ENCODE measurements at places on chromosomes 1 and 21.

DNA sequence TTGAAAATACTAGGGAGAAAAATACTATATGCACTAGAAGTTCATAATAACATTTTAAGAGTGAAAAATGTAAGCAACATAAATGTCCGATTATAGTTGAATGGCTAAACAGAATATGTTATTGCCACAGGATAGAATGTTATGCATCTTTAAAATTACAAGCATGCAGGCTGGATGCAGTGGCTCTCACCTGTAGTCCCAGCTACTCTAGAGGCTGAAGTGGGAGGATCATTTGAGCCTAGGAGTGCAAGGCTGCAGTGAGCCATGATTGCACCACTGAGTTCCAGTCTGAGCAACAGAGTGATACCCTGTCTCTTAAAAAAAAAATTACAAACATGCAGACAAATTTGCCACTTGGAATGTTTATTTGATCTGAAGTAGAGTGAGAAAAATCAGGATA lies 3.0 kb upstream of the BATF3 start:
- DNase-seq: no peak

GRCh38 chr1:247209396-247209795 lies 37.6 kb upstream of the ZNF124 start:
- no peak for DNase-seq

DNA sequence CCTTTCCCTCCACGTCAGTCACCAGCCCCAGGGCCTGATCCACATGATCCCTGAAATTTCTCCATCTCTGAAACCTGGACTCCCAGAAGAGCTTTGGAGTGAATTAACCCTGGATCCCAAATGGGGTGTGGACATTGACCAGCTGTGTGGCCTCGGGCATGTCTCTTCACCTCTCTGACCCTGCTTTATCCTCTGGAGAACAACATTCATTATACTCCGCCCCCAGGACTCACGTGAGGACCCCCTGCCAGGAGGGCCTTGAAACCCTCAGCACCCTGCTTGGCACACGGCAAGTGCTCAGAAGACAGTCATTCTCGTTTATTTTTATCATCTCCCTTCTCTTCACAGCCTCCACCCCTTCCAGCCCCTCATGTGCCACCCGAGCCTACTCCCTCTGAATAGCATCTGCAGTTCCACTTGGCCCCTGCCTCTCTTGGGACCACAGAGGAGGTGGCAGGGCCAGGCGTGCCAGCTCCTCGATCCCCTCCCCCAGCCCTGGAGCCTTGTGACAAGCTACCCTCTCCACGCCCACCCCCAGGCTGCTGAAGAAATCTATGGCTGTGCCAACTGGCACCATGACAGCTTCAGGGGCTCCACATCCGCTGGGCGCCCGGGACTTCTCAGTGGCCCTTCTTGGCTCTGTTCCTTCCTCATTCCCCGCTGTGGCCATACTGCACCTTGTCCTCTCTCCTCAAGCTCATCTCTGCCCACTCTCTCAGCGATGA lies 18.0 kb downstream of the ADGRB2 start:
- no peak for DNase-seq

- DNase-seq: no peak
Measured at GRCh38 chr1:156733989-156734584, 5.5 kb upstream of the ISG20L2 start.

- no peak for DNase-seq
Measured at GRCh38 chr1:51570063-51570710, 46.7 kb upstream of the OSBPL9 start.

GRCh38 chr1:5986018-5986417 lies 6.2 kb downstream of the NPHP4 start:
- no peak for DNase-seq

DNA sequence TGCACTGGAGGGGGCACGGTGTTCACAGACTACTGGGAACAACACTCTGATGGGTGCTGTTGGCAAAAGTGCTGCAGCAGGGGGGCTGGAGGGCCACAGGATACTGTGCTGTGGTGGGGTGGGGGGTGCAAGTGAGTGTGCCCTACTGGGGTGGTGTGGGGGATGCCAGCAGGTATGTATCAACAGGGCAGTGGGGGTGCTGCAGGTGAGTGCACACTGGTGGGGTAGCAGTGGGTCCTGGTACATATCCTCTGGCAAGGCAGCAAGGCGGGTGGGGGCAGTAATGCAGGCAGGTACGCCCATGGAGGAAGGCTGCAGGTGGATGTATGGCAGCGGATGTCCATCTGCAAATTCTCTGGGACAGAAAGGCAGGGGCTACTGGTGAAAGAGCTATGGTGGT lies 48.8 kb upstream of the CD53 start:
- no peak for DNase-seq

DNA sequence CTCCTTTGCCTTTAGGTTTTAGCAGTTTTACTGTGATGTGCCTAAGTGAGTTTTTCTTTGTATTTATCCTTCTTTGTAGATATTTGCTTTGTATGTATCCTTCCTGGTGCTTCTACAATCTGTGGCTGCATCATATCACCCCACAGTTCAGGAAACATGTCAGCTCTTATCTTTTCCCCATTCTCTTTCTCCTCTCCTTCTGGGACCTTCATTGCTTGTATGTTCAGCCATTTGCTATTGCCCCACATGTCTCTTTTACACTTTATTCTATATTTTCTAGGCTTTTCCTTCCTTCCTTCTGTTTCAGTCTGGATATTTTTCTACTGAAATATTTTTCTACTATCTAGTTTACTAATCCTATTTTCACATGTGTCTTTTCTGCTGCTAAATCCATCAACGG lies 14.9 kb downstream of the KNCN start:
- no peak for DNase-seq

GRCh38 chr1:112852276-112852675 lies 103.7 kb downstream of the SLC16A1 start:
- no peak for DNase-seq

GRCh38 chr1:232017057-232017456 lies 390.5 kb downstream of the DISC1 start:
- no peak for DNase-seq

DNA sequence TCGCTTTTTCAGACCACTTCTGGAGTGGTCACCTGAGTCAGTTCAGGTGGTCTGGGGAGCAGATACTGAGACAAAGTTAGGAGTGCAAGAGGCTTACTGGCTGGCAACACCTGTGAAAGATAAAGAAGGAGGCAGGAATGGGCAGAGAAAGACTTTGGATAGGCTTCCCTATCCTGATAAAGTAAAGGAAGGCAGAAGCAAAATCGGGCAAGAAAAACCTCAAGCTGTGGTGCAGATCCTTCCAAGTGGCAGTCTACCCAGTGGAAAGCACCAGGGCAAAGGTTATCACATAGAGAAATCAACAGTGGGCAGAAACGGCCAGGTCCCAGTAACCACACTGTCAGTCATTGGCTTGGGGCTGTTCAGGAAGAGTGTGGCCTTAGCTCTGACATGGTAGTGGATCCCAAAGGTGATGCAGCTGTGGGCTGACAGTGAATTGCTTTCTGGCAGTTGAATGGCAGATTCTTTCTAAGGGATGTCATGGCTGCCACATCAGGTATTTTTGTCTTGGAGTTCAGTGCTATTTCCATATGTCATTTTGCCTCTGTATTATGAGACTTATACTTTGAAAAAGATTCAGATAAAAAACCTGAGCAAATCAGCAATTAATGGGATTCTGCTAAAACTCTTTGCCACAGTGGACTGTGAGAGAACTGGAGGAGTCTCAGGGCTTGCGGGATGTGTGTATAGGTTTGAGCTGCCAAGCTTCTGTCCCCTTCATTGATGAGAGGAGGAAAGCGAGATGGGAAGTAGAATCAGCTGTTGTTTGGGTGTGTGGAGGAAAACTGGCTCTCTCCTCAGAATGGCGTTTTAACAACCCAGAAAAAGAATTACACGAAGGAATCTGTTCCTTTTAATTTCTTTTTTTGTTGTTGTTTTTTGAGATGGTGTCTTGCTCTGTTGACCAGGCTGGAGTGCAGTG lies 8.1 kb upstream of the CGN start:
- no peak for DNase-seq

- DNase-seq: no peak
Measured at GRCh38 chr1:77833521-77834100, 54.2 kb downstream of the MIGA1 start.

- DNase-seq: no peak
Measured at GRCh38 chr21:35106246-35106835, 57.2 kb upstream of the RUNX1 start.

- no peak for DNase-seq
Measured at GRCh38 chr1:151729966-151730291, 8.6 kb downstream of the RIIAD1 start.

DNA sequence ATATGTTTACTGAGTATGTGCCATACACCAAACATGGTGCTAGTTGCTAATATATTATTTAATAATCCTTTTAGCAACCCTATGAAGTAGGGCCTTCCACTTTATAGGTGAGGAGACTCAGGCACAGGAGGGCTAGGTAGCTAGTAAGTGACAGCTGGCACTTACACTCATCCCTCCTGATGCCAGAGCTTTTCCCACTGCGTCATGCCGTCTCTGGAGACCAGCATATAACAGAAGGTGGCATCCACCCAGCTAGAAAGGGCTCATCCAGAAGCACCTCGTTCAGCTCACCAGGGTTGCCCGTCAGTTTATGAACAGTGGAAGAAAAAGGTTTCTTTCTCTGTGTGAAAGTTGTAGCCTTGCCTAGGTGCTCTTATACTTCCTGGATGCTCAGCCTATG lies 108.9 kb downstream of the NOS1AP start:
- DNase-seq: no peak

DNA sequence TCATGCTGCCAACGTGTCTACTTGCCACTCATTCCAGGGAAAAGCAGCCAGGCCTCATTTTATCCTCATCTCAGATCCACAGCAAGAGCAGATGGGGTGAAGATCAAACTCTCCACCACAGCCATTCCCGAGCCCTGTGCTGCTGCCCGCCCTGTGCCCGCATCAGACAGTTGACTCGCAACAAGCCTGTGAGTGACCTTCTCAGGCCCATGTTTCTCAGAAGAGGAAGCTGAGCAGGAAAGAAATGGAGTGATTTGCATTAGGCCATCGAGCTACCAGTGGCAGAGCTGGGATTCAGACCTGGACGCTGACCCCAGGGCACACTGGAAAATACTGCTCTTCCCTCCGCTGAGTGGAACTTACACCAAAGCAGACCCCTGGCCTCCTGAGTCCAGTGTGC lies 1.2 kb downstream of the CNR2 start:
- DNase-seq: no peak
